Panc1 (cell line): ENCODE measurements at places on chromosomes 5 and 9.

DNA sequence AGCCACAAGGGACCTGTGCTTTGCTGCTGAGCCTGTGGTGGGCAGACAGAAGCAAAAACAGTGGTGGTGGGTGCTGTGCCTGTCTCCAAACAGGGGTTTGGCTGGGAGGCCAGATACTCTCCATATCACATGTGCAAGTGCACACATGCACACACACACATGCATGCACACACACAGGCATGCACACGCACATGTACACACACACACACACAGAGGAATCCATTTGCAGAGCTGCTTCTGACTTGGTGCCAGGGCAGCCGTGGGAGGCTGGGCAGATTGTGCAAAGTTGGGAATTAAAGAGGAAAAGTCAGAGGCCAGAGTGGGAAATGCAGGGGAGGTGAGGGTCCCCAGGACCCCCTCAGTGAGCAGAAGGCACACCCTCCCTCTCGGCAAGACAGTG is 71.3 kb downstream of the NTNG2 start:
- no peaks in the 10 kb centered on the region for H3K4me1 ChIP-seq
- H3K36me3 ChIP-seq: no peaks in the 10 kb centered on the region
- no peaks in the 10 kb centered on the region for H3K27me3 ChIP-seq
- no peak overlapping the region for H3K4me3 ChIP-seq
- DNase-seq: no peak

DNA sequence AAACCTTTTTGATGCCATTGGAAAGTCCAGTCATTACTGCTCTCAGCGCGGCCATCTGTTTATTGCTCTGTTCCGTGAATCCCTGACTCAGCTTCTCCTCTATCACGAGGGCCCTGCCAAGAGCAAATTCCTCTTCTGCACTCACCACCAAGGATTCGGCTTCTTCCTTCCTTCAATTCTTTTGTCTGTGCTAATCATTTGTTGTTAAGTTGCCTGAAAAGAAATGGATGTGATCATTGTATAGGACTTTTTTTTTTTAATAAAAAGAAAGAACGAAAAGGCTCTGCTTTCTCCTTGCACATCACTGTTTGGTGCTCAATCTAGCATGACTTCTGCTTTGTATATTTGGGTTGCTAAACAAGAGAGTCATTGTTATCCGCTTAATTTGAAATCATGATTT is 128.7 kb upstream of the PIK3R1 start:
- H3K27me3 ChIP-seq: no peaks in the 10 kb centered on the region
- no peaks in the 10 kb centered on the region for H3K36me3 ChIP-seq

DNA sequence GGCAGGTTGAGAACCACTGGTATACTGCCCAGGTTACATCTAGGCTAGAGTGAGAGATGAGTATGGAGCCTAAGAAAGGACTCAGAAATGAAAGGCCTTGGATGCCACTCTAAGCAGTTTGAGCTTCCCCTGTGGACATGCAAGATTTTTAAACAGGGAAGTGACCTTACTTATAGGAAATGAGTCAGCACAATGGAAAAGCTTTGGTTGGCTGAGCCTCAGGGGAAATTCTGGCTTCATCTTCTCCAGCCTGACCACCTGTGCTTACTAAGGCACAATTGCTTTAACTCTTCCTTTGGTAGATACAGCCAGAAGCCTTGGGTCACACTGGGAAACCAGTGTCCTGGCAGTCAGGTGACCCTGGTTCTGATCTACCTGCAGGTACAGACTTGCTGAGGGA is 380.2 kb upstream of the ZNF462 start:
- no peak overlapping the region for H3K4me3 ChIP-seq
- H3K27me3 ChIP-seq: no peaks in the 10 kb centered on the region
- no peak overlapping the region for H3K27ac ChIP-seq
- no peaks in the 10 kb centered on the region for H3K36me3 ChIP-seq
- H3K4me1 ChIP-seq: no peaks in the 10 kb centered on the region

GRCh38 chr5:111655169-111655924 is 101.6 kb downstream of the NREP start:
- no peak overlapping the region for H3K27ac ChIP-seq
- no peak for DNase-seq
- H3K36me3 ChIP-seq: no peaks in the 10 kb centered on the region

- no peaks in the 10 kb centered on the region for H3K27me3 ChIP-seq
- H3K36me3 ChIP-seq: no peaks in the 10 kb centered on the region
- no peaks in the 10 kb centered on the region for H3K4me1 ChIP-seq
- H3K27ac ChIP-seq: no peak overlapping the region
Observed at GRCh38 chr9:2675834-2676233, 41.5 kb upstream of the KCNV2 start.

DNA sequence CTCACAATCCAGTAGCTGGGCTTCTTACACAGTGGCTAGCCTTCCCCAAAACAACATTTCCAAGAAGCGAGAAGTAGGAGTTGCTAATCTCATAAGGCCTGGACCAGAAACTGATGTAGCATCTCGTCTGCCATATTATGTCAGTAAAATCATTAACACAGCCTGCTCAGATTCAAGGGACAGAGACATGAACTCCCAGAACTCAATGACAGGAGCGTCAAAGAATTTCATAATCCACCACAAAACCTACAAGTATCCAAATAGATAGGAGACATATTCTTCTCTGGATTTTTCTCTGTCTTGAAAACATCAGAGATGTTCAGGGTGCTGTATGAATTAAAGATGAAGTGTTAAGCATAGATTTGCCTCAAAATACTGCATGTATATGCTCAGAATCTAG is 457.6 kb upstream of the ACTBL2 start:
- H3K27ac ChIP-seq: peak overlapping the region; percentile 44; the same call in 1 of the 2 replicates
- H3K4me3 ChIP-seq: no peak overlapping the region
- H3K4me1 ChIP-seq: no peaks in the 10 kb centered on the region
- DNase-seq: no peak
- no peaks in the 10 kb centered on the region for H3K36me3 ChIP-seq
- no peaks in the 10 kb centered on the region for H3K27me3 ChIP-seq

- H3K4me1 ChIP-seq: no peaks in the 10 kb centered on the region
- H3K27me3 ChIP-seq: no peaks in the 10 kb centered on the region
- no peaks in the 10 kb centered on the region for H3K36me3 ChIP-seq
- no peak for DNase-seq
Observed at GRCh38 chr9:14967450-14968321, 57.5 kb upstream of the FREM1 start.

DNA sequence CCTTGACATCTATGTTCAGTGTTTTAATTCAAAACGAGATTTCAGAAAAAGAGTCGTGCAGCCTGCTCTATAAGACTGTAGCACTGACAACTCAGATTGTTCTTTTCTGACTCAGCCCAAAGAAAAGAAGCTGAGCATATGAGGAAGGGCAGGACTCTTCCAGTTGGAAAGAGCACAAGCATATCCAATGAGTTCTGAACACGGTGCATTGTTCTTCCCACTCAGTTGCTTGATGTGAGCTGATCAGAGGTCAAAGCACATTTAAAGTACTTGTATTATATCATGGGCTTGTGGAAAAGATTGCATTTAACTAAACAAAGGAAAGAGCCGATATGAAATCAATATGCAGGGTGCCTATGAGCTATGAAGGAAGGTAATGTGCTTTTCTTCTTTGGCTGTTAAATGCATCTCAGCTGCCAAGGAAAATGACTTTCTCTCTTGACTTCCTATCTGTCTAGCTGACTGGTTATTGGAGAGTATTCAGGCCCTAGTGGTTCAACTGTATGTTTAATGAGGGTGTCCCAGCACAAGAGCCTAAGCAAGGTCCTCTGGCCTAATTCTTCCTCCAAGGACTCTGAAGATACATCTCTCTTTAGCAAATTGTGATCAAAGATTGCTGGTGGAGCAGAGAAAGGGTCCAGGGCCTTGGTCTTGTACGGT is 226.6 kb upstream of the PPP1R2B start:
- DNase-seq: no peak
- H3K27ac ChIP-seq: no peak overlapping the region
- no peaks in the 10 kb centered on the region for H3K27me3 ChIP-seq
- H3K36me3 ChIP-seq: no peaks in the 10 kb centered on the region
- no peaks in the 10 kb centered on the region for H3K4me1 ChIP-seq

GRCh38 chr9:88319936-88320747 is 68.1 kb upstream of the SPIN1 start:
- no peaks in the 10 kb centered on the region for H3K4me1 ChIP-seq
- H3K36me3 ChIP-seq: no peaks in the 10 kb centered on the region
- no peaks in the 10 kb centered on the region for H3K27me3 ChIP-seq
- no peak overlapping the region for H3K27ac ChIP-seq
- no peak for DNase-seq

GRCh38 chr5:155023320-155023719 is 9.8 kb downstream of the KIF4B start:
- DNase-seq: no peak
- H3K4me1 ChIP-seq: no peaks in the 10 kb centered on the region
- H3K27me3 ChIP-seq: peaks cover 2% of the 10 kb centered on the region; the same call in 1 of the 2 replicates
- no peaks in the 10 kb centered on the region for H3K36me3 ChIP-seq
- H3K4me3 ChIP-seq: no peak overlapping the region

- H3K27ac ChIP-seq: no peak overlapping the region
- H3K27me3 ChIP-seq: no peaks in the 10 kb centered on the region
- H3K4me3 ChIP-seq: no peak overlapping the region
- DNase-seq: no peak
- H3K36me3 ChIP-seq: no peaks in the 10 kb centered on the region
Observed at GRCh38 chr5:150120062-150120441, 33.7 kb upstream of the CSF1R start.

- no peaks in the 10 kb centered on the region for H3K4me1 ChIP-seq
- peaks cover 2% of the 10 kb centered on the region; the same call in 1 of the 2 replicates for H3K27me3 ChIP-seq
- no peak overlapping the region for H3K27ac ChIP-seq
Observed at GRCh38 chr5:35003018-35003957, 44.5 kb downstream of the AGXT2 start.

- no peak for DNase-seq
- no peak overlapping the region for H3K4me3 ChIP-seq
- H3K4me1 ChIP-seq: no peaks in the 10 kb centered on the region
- H3K36me3 ChIP-seq: no peaks in the 10 kb centered on the region
- no peak overlapping the region for H3K27ac ChIP-seq
- no peaks in the 10 kb centered on the region for H3K27me3 ChIP-seq
Observed at GRCh38 chr5:39143151-39143860, 69.1 kb upstream of the RICTOR start.

DNA sequence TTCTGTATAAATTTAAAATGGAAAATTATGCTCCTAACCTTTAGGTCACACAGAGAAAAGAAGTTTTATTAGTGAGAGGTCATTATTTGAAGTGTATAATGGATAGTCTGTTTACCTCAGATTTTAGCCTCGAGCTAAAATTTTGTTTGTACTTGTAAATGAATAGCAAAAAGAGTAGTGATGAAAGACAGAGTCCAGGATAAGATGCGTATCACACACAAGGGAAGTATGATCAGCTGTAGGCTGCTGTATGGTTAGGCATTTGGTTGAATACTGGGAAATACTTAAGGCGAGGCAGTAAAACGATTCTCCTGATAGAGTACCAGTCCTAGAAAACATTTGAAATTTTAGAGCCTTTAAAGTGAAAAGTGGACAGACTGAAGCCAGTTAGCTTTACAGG is 92.7 kb downstream of the FBXL7 start:
- no peak overlapping the region for H3K27ac ChIP-seq
- H3K27me3 ChIP-seq: no peaks in the 10 kb centered on the region
- no peak overlapping the region for H3K4me3 ChIP-seq
- H3K4me1 ChIP-seq: no peaks in the 10 kb centered on the region
